RWPE1 (cell line): ENCODE measurements at places on chromosomes 16 and 17.

DNA sequence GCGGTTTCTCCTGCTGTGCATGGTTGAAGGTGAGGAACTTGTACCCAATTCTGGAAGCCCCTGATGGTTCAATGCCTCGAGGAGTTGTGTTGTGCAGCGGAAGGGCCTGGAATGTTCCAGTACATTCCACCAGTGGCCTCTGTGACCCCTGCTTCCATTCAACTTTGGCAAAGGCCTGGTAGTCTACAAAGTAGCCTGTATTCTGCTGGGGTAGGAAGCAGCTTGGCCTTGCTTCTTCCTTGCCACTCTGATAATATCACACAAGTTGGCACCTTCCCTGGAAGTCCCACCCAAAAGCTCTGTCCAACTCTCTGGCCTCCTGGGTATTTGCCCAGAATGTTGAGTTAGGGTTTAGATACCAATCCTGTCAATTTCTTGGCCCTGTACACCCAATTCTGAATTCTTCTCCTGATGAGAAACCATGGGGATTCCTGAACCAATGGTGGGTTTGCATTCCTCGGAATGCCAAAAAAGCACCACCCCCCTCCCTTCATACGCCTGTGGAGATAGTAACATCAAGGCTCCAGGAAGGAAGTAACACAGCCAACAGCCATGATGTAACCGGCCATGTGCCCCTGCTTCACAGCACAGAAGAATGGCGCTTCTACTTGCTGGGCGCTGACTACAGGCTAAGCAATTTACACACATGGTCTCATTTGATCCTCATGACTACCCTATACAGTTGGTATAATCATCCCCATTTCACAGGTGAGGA, 11.8 kb upstream of the FAM117A start:
- no peak for DNase-seq

GRCh38 chr17:75386430-75386829, 19.0 kb downstream of the GRB2 start:
- no peak for DNase-seq

DNA sequence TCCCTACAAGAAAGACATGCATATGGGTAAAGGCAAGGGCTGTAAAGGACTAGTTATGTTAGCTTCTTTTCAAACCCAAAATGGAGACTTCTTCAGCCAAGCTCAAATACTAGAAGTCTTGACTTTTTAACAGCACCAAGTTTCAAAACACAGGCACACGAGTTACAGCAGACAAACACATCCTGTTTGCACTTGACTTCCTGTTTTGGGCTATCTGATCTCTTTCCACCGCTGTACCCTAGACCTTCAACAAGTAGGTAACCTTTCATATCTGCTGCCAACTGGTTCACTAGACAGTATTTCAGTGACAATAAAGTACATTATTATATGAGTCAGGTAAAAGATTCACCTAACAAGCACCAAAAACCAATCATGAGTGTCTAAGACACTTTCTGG, 12.3 kb downstream of the RFFL start:
- DNase-seq, result no peak

- no peak for DNase-seq
Measured at GRCh38 chr16:53153130-53153529, 98.3 kb downstream of the CHD9 start.

GRCh38 chr17:40564883-40565768, at the start of gene CCR7:
CCR7 (minus strand) TSS chr17:40565472; CDS start chr17:40565409, 63 bp downstream.
- DNase-seq, result no peak

DNA sequence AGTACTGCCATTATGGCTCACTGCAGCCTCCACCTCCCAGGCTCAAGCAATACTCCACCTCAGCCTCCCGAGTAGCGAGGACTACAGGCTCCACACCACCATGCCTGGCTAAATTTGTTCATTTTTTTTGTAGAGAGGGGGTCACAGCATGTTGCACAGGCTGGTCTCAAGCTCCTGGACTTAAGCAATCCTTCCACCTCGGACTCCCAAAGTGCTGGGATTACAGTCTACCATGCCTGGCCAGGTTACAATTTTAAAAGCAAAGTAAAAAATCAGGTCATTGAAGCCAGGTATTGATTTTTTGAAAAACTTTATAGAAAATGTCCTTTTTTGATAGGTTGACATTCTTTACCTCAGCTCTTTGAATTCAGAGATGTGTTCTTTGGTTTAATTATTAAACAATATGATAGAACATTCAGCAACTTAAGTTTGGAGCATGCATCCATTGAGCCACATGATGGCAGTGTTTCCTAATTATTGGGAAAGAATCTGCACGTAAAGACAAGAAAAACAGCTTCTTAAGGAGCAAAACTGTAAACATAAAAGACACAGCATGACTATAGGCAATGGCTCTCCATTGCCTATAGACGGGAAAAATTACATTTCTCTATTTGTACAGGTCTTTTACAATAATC, 1.7 kb upstream of the SLC16A11 start:
- DNase-seq, result peak; percentile 33

DNA sequence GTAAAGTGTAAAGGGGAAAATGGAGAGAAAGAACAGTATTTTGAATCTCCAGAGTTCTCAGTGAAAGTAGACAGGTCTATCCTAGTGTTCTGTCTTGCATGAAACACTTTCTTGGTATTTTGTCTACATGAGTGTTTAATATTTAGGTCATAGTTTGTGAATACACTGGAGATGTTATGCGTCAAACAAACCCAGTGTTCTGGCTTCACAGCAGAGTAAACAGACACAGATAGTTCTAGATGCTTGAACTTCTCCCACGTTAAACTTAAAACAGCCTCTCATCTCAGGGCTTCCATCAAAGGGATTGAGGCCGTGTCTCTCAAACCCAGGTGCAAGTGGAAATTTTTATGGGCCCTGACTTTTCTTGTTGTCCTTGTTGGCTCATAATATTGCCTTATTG, 48.3 kb downstream of the RBFOX1 start:
- no peak for DNase-seq

GRCh38 chr17:67534941-67535340, 157.9 kb downstream of the PITPNC1 start:
- DNase-seq, result no peak

GRCh38 chr16:20905576-20905975, 5.0 kb downstream of the LYRM1 start:
- no peak for DNase-seq

- no peak for DNase-seq
Measured at GRCh38 chr17:68205808-68206720, 41.8 kb upstream of the AMZ2 start.
